ENCODE measurements at places on chromosomes 5 and 9.

DNA sequence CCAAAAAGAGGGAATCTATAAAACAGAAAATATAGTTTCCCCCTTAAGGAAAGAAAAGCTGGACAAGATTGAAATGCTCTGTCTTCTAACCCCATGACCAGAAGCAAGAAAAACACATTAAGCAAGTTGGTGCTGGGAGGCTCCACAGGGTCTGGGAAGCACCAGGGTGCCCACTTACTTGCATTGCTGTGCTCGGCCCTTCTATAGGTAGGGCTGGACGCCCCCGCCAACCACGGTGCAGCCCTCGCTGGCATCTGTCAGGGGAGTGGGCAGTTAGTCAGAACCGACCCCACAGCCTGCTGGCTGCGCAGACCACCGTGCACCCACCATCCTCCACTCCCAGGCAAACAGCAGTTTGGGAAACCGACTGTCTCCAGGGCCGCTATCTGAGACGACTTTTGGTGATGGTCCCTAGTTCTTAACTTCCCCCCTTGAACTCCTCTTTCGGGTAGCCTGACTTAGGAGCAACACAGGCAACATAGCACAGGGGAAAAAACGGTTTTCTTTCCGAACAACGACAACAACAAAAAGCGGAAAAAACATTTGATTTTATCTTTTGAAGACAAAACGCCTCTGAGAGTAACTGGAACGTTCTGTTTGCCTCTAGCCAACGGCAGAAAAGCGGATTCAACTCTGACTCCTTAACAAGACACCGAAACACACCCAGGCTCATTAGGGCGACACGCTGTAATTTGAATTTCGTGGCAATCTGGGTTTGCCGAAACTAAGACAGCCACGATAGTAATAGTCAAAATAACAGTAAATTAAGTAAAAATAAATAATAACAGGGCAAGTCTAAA is 3.9 kb downstream of the IRX2 start:
- peak; percentile 12 for DNase-seq

DNA sequence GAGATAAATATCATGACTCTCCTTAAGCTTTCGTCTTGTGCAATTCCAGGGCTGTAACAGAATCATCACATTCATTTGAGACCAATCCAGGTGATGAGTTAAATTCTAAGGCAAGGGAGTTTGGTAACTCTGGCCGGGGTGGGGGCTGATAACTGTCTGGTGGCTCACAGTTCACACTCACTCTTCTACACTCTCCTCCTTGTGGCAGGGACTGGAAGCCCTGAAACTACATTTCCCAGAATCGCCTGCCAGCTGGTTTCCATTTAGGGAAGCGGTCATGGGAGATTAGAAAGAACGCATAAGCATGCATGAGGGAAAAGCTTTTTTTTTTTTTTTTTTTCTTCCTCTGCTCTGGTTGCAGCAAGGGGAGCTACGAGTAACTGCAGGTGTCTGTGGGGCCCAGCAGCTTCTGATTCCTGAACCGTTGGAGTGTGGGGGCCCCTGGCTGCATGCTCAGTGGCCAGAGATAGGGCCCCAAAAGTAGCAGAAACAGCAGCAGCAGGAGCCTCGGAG is 154.8 kb upstream of the TBC1D2 start:
- peak; percentile 18 for DNase-seq

DNA sequence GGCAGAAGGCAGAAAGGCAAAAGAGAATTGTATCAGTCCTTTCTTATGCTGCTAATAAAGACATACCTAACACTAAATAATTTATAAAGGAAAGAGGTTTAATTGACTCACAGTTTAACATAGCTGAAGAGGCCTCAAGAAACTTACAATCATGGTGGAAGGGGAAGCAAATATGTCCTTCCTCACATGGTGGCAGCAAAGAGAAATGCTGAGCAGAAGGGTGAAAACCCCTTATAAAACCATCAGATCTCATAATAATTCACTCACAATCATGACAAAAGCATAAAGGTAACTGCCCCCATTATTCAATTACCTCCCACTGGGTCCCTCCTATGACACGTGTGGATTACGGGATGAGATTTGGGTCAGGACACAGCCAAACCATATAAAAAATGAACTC is 312.5 kb upstream of the PTGER4 start:
- DNase-seq: no peak

- peak; percentile 33 for DNase-seq
Observed at GRCh38 chr5:60959156-60959555, 14.2 kb downstream of the NDUFAF2 start.

GRCh38 chr5:7851617-7852289 is 820 bp upstream of the CFAP90 start:
- DNase-seq: no peak
